ENCODE measurements at places on chromosomes 1 and 21.

DNA sequence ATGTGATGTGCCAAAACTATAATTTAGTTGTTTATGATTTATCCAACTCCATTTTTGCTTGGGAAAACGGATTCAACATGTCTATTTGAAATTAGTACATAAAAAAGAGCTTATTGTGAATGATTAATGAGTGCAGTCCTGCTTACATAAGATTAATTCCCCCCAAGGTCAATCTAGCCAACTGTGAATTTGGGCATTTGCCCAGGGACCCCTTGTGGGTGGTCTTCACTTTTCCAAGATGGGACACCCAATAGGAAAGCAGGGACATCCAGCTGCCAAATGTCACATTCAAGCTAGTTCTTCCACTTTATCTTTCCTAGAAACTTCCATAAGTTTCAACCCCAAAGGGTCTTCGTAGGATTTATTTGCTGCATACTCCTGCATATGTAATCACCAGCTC, 362.4 kb upstream of the PKN2 start:
- DNase-seq, result no peak

- no peak for DNase-seq
These were observed 133.9 kb upstream of the CD34 start for GRCh38 chr1:208044589-208045462.

- DNase-seq, result no peak
These were observed 65.1 kb upstream of the ATP1B1 start for GRCh38 chr1:169041366-169041765.

DNA sequence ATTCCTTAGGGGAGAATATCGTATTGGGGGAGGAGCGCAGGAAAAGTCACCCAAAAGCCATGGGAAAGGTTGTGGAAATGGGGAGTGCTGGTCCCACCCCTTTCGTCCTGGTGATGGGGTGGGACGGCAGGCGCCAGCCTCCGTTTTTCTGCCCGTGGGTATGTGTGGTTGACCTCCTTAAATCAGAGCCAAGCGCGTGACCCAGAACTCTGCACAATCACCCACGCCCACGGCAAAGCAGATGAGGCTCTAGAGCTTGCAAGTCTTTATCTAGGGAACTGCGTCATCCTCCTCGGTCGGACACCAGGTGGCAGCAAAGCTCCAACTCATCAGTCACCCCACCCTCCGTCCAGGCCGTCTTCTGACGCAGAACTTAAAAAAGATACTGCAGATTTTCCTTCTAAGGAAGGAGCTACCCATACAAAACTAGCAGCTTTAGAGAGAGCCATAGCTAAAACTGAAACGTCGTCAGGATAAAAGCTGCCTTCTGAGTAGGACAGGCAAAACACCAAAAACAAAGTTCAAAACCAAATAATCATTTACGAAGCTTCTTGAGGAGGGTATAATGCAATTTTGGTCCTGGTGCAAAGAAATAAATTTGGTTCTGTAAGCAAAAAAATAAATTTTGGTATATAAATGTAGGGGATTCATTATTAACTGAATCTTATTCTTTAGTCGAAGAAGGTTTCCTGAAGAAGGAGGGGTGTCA, 62.0 kb downstream of the TBX19 start:
- peak; percentile 77 for DNase-seq

DNA sequence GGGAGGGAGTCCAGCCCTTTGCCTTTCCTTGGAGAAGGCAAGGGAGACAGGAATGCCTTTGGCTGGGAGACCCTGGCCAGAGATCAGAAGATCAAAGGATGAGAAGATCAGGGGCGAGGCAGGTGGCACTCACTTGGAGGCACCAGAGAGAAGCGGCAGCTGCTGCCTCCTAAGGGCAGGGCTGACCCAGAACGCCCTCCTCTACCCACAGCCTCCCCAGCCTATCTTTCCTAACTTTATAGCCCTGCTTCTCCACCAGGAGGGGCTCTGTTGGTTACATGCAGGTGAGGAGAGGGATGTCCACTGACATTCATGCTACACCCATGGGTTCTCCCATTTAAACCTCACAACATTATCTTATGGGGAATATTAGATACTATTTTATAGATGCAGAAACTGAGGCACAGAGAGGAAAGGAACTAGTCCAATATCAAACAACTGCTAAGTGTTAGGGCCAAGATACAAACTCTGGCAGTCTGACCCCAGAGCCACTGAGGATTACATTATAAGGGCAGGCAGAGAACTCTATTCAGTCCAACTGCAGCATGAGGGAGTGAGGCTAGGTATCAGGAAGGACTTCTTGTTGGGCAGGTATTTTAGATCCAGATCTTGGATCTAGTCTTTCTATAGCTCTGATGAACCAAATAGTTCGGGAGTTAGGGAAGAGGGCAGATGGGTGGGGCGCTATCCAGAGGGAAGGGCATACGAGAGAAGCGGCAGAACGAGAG, 19.9 kb downstream of the LGR6 start:
- no peak for DNase-seq

DNA sequence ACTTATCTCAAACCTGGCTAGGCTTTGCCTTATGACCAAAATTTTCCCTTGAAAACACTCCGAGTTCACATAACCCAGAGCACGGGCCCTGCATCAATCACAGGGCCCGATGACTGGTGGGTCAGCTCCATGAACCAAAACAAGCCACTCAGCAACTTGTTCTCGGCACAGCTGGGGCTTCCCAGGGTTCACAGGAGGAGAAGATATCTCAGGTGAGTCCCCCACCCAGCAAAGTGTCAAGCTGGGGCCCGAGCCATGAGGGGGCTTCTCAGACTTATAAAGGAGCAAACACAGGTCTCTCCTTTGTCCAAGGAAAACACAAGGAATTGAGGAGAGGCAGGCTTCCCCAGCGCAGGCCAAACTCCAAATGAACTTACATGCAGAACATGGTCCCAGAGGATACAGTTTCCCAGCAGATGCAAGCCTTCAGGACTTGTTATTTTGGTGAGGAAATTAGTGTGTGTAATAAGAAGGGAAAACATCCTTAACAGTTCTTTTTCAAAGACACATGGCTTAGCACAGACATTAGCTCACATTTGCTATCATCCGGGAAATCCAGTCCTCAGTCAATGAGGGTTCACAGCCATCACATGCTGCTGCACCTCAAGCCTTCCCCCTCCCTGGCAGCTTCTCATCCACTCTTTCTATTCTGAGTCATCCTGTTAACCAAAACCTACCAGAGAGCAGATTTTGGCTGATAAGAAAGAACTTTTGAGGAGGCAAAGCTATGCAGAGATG, 98.1 kb upstream of the NFIA start:
- DNase-seq, result no peak

- DNase-seq, result no peak
These were observed 648 bp downstream of the ATP5PF start for GRCh38 chr21:25733859-25734653.

GRCh38 chr1:118918940-118919259, 69.2 kb downstream of the TBX15 start:
- no peak for DNase-seq

- no peak for DNase-seq
These were observed 25.6 kb downstream of the ZBTB17 start for GRCh38 chr1:15950302-15950701.

Data from stimulated activated naive CD4-positive, alpha-beta T cell (primary cell).